Thoracic aorta (tissue), 2 donors: ENCODE measurements at places on chromosomes 4 and X.

DNA sequence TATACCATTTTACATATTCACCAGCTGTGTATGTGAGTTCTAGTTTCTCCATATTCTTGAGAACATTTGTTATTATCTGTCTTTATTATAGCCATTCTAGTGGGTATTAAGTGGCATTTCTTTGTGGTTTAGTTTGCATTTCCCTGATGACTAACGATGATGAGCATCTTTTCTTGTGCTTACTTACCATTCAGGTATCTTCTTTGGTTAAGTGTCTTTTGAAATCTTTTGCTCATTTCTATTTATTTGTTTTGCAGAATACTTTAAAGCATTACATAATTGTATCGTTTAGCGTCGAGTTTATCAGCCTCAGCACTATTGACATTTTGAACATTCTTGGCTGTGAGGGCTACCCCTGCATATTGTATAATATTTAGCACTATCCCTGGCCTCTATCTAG lies 85.4 kb downstream of the FRMPD4 start:
- H3K36me3 ChIP-seq: no peaks in the 10 kb centered on the region
- H3K27me3 ChIP-seq: no peaks in the 10 kb centered on the region
- no peaks in the 10 kb centered on the region for H3K4me1 ChIP-seq
- no peak overlapping the region for H3K4me3 ChIP-seq
- no peak overlapping the region for H3K27ac ChIP-seq

GRCh38 chr4:152103181-152103901 lies 342.5 kb upstream of the GATB start:
- DNase-seq: no peak
- peaks cover 11% of the 10 kb centered on the region for H3K4me1 ChIP-seq

- no peak overlapping the region for H3K4me3 ChIP-seq
- no peaks in the 10 kb centered on the region for H3K27me3 ChIP-seq
- no peak for DNase-seq
These were observed 26.9 kb downstream of the FAM241A start for GRCh38 chr4:112172180-112172579.

- no peaks in the 10 kb centered on the region for H3K4me1 ChIP-seq
- H3K27ac ChIP-seq: no peak overlapping the region
- DNase-seq: no peak
- no peaks in the 10 kb centered on the region for H3K36me3 ChIP-seq
- H3K27me3 ChIP-seq: no peaks in the 10 kb centered on the region
These were observed 46.8 kb downstream of the WDR44 start for GRCh38 chrX:118392716-118393115.

- H3K36me3 ChIP-seq: no peaks in the 10 kb centered on the region
- no peak overlapping the region for H3K27ac ChIP-seq
- no peaks in the 10 kb centered on the region for H3K27me3 ChIP-seq
- H3K4me3 ChIP-seq: no peak overlapping the region
- no peak for DNase-seq
- H3K4me1 ChIP-seq: peaks cover 8% of the 10 kb centered on the region
These were observed 30.2 kb upstream of the TMEM184C start for GRCh38 chr4:147587041-147587440.

DNA sequence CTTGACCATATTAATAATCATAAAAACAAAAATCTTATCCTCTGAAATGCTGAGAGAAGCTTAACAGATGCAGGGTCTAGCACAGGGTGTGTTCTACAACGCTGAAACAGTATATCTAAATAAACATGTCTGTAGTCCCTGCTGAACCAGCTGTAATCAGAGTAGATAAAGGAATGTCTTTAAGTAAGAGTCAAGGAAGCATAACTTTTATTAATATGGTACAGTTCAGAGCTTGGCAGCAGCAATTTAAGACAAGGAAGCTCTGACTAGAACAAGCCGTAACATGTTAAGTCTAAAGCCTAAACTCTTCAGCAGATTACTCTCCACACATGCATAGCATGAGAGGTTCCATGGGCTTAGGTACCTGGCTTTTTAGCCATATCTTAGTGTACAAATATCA lies 36.1 kb downstream of the NFKB1 start:
- no peak overlapping the region for H3K4me3 ChIP-seq
- H3K27ac ChIP-seq: no peak overlapping the region
- peaks cover 2% of the 10 kb centered on the region for H3K36me3 ChIP-seq
- H3K4me1 ChIP-seq: no peaks in the 10 kb centered on the region

DNA sequence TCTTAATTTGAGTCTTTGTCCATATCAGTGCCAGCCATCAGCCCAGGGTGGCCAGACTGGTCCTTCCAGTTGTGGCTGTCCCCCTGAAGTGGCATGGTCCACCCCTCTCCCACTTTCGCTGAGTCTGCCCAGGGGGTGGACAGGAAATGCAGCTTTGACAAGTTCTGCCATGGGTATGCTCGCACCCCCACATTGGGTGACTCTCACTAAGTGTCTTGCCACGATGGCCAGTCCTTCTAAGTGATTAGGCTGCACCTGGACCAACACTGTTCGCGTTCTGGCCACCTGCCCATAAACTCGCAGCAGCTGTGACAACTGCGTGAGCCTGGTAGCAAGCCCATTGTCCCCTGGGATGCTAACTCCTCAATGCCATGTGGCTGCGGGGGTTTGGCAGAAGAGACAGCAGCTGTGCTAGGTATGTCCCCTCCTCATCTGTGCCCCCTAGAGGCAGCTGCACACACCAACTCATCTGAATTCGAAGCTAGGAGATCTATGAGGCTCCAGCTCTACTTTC lies 10.0 kb upstream of the LNX1 start:
- no peaks in the 10 kb centered on the region for H3K27me3 ChIP-seq
- H3K4me3 ChIP-seq: no peak overlapping the region

DNA sequence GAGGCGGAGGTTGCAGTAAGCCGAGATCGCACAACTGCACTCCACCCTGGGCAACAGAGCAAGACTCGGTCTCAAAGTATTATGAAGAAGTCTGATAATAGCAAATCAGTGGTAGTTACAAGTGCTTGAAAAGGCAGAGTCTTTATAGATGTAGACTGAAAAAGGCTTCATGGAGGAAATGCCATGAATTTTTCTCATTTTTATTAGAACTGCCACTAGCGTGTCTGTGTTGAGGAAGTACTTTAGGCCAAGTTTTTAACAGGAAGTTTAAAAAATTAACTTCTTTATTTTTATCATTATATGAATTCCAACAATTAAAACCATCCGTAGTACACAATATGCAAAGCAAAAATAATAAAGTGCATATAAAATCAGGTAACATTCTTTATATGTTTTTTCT lies 32.8 kb upstream of the IL13RA1 start:
- peaks cover 7% of the 10 kb centered on the region for H3K4me1 ChIP-seq
- DNase-seq: no peak

DNA sequence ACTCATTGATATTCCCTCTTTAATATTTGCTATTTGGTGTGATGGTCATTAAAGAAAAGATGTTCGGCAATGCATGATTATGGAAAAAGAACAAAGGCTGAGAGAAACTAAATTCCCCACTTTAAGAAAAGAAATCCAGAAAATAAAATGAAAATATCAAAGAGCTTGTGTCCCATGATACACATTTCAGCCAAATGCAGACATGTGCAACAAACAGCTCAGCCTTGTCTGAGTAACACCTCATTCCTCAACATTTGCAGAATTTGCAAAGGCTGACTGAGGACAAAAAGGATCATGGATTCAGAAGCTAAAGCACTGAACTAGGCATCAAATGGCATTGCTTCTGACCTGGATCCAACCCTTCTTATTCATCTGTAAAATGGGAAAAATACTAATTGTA lies 281.0 kb downstream of the RAB28 start:
- no peaks in the 10 kb centered on the region for H3K36me3 ChIP-seq
- H3K4me1 ChIP-seq: no peaks in the 10 kb centered on the region
- H3K27me3 ChIP-seq: no peaks in the 10 kb centered on the region
- H3K27ac ChIP-seq: no peak overlapping the region
- DNase-seq: no peak
- no peak overlapping the region for H3K4me3 ChIP-seq

- H3K4me3 ChIP-seq: no peak overlapping the region
- no peaks in the 10 kb centered on the region for H3K4me1 ChIP-seq
- H3K36me3 ChIP-seq: no peaks in the 10 kb centered on the region
- no peaks in the 10 kb centered on the region for H3K27me3 ChIP-seq
- H3K27ac ChIP-seq: no peak overlapping the region
These were observed 35.8 kb downstream of the APLN start for GRCh38 chrX:129618997-129619396.

DNA sequence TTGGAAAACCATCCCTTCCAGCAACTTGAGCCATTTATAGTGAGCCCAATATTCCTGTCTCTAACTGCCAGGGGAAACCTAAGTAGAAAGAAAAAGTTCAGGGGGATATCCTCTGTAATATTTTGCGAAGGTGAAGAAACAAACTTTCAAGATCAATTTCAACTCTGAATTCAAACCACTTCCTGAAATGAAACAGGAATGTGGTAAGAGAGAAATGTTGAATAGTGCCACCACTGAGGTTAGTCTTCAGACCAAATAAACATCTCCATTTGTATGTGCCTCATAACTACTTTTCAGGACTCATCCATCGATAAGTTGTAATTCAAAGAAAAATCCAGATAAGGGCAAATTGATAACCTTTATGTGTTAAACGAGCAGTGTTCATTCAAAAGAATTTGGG lies 128.7 kb downstream of the GABRB1 start:
- H3K27me3 ChIP-seq: no peaks in the 10 kb centered on the region
- H3K4me1 ChIP-seq: no peaks in the 10 kb centered on the region
- DNase-seq: no peak
- no peaks in the 10 kb centered on the region for H3K36me3 ChIP-seq
- no peak overlapping the region for H3K27ac ChIP-seq
- H3K4me3 ChIP-seq: no peak overlapping the region

GRCh38 chr4:183177001-183177400 lies 77.9 kb downstream of the WWC2 start:
- H3K4me3 ChIP-seq: no peak overlapping the region
- H3K27ac ChIP-seq: no peak overlapping the region
- H3K4me1 ChIP-seq: peaks cover 19% of the 10 kb centered on the region
- H3K36me3 ChIP-seq: no peaks in the 10 kb centered on the region
- no peak for DNase-seq
- no peaks in the 10 kb centered on the region for H3K27me3 ChIP-seq

DNA sequence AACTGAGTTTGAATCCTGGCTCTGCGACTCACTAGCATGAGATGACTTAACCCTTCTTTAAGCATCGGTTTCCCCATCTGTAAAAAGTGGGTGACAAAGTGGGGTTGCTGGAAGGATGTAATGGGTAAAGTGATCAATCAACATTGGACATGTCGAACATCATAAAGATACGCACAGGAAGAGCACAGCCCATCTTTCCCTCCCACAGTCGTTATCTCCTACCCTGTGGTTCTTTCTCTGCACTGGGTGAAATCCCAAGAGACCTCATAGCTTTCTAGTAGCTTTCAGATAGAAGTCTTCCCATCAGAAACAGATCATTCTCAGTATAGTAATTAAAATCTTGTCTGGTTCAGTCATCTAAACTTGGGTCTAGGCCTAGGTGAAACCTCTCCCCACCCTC lies 216.5 kb downstream of the CBR4 start:
- no peaks in the 10 kb centered on the region for H3K36me3 ChIP-seq
- no peak for DNase-seq
- H3K4me3 ChIP-seq: no peak overlapping the region
- no peak overlapping the region for H3K27ac ChIP-seq
- no peaks in the 10 kb centered on the region for H3K27me3 ChIP-seq

DNA sequence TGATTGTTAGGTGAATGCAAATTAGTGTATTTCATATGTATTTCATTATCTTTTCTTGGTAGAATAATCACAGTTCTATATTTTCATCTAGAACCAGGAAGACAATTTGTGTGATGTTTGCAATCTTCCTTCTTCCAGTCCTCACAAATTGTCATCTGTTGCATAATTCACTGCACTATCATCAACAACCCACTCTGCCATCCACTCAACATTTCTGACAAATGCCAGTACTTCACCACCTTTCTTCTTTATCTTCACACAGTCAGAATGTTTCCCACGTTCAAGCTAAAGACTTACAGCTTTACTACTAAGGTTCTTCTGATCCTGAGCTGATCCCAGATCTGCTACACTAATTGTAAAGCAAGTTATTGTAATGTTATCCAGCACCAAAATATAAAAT lies 107.8 kb downstream of the IQCM start:
- H3K4me3 ChIP-seq: no peak overlapping the region
- no peak for DNase-seq
- no peaks in the 10 kb centered on the region for H3K36me3 ChIP-seq

DNA sequence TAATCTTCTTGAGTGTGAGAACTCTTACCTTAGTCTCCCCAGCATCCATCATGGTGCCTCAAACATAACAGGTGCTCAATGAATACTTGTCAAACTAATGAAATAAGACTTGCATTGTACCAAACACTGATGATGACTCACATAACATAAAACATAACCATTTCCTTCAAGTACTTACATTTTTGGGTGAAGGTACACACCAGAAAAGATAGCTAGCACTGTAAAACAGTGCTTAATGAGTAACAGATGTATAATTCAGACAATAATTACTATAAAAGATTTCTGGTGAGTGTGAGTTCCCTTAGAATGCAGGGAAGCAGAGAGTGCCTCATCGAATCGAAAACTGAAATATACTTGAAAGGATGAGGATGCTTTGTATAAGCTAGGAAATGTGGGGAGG lies 70.1 kb upstream of the HCCS start:
- H3K4me3 ChIP-seq: no peak overlapping the region
- no peak overlapping the region for H3K27ac ChIP-seq
- no peaks in the 10 kb centered on the region for H3K36me3 ChIP-seq
- H3K4me1 ChIP-seq: no peaks in the 10 kb centered on the region
- no peaks in the 10 kb centered on the region for H3K27me3 ChIP-seq
- no peak for DNase-seq

DNA sequence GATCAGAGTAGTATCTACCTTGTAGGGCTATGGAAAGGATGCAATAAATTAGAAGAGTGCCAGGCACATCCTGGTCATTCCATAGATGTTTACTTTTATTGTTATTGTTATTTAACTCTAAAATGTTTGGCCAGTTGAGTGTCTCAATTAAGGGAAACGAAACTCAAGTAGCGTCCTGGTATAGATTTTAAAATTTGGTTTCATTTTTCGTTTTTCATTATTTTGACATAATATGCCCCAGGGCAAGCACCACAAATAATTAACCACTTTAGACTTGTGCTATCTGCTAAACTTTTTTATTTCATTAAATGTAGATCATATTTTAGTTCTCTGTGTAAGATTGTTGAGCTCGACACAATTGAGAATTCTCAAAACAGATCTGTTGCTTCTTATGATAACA lies 179.7 kb upstream of the PRPS2 start:
- H3K4me1 ChIP-seq: no peaks in the 10 kb centered on the region
- no peak overlapping the region for H3K27ac ChIP-seq
- H3K27me3 ChIP-seq: no peaks in the 10 kb centered on the region
- H3K36me3 ChIP-seq: no peaks in the 10 kb centered on the region

DNA sequence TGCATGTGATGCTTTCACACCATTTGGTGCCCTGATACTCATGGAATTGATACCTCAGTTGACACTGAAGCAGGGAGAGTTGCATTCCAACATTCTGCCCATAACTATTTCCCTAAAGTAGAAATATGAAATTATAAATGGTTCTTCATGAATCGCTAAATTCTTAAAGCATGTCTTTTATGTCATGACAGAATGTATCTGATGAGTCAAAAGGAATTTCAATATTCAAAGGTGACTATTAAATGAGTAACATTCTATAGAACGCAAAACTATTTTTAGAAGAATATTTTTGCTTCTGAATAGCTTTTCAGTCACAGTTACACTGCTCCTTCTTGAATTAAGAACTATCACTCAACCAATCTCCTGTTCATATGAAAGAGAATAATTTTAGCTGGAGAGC lies 152.8 kb downstream of the ADGRA3 start:
- no peaks in the 10 kb centered on the region for H3K27me3 ChIP-seq
- no peak for DNase-seq
- no peaks in the 10 kb centered on the region for H3K36me3 ChIP-seq
- H3K4me1 ChIP-seq: no peaks in the 10 kb centered on the region
